ENCODE measurements at places on chromosomes 12 and 14.

- DNase-seq = no peak
These were observed 138.4 kb upstream of the PARP11 start for GRCh38 chr12:4011597-4011996.

GRCh38 chr14:94025720-94026119, 420 bp upstream of the OTUB2 start:
- no peak for DNase-seq

- no peak for DNase-seq
These were observed 886.3 kb upstream of the SEL1L start for GRCh38 chr14:82419933-82420332.

- DNase-seq = no peak
These were observed 314.3 kb upstream of the RTL1 start for GRCh38 chr14:101217616-101218371.

DNA sequence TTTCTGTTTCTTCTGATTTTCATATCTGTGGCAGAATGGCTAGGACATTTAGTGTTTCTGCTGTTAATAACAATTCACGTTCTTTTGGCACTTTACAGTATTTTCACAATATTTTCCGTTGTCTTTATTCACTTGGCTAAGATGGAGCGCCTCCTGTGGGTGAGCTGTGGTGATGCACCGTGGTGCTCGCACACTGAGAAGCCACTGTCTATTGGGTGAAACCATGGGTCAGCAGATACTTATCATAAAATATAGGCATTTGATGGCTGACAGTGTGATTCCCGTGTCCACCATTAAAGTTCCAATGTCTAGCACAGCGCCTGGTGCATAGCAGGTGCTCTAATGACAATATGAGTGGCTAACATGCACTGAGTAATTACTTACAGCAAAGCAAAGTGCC, 141.8 kb downstream of the VRK1 start:
- no peak for DNase-seq

- DNase-seq = no peak
These were observed 3.0 kb downstream of the BMAL2 start for GRCh38 chr12:27335364-27336281.

GRCh38 chr14:100110816-100111215, 45.6 kb downstream of the EVL start:
- DNase-seq = no peak

GRCh38 chr14:77103951-77104350, 5.9 kb downstream of the CIPC start:
- no peak for DNase-seq

GRCh38 chr14:32545506-32546210, 216.6 kb downstream of the AKAP6 start:
- DNase-seq = no peak

DNA sequence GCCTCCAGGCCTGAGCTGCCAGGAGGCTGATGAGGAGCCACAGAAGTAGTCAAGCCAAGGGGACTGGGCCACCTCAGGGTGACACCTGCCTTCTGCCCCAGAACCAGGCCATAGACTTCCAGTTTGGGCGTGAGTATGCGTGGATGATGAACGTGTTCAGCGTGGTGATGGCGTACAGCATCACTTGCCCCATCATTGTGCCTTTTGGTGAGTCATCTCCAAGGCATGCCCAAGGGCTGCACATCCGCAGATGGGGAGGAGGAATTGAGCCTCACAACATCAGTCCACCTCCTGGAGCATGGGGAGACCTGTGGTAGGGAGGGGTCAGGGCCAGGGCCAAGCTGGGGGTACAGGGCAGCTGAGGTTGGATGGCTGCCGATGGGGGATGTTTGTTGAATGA, 22.3 kb downstream of the NGB start:
- no peak for DNase-seq

GRCh38 chr12:128978067-128978466, 124.8 kb downstream of the GLT1D1 start:
- no peak for DNase-seq

- DNase-seq = no peak
These were observed 2.0 kb upstream of the PPP1CC start for GRCh38 chr12:110744601-110745264.

- DNase-seq = no peak
These were observed 20.4 kb downstream of the EIF2B2 start for GRCh38 chr14:75023108-75023507.

DNA sequence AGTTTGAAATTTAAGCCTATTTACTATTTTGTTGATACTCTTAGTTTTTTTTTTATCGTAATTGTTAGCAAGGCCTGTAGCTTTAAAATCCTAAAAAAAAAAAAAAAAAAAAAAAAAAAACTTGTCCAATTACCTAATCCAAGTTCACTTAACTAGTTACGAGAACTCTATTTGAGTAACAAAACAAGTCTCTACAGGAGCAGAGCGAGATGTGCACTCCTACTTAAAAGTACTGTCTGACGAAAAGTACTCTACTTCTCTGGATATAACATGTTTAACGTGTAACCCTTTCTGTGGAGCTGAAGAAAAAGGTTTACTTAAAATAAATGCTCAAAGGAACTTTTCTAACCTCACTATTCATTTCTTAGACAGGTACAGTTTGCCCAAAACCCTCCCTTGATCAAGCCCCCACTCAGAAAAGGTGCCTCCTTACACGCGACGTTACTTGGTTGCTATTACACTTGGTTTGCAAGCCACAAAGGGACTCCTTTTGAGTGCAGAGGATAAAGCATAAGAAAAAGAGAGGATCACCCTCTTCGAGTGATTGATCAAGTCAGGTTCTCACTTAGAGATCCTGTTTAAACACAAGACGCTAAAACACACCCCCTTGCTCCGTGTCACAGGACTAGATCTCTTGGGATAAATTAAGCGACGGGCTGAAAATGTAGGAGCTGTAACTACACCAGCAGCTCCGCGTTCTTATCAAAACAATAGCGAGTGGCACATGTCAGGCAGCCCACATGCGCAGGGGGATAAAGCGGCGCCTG, 2.2 kb downstream of the BAZ1A start:
- DNase-seq = no peak

DNA sequence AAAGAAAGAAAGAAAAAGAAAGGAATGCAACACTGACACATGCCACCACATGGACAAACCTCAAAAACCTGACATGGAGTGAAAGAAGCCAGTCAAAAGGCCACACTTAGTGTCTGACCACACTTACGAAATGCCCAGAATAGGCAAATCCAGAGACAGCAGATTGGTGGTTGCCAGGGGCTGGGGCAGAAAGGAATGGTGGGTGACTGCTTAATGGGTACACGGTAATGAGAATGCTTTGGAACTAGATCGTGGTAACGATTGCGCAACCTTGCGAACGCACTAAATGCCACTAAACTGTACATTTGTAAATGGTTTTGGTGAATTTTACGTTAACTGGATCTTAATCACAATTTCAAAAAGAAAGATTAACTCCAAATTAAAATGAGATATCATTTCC, 39.5 kb downstream of the SCARB1 start:
- DNase-seq = no peak

- DNase-seq = no peak
These were observed 42.2 kb upstream of the KTN1 start for GRCh38 chr14:55537782-55538181.

DNA sequence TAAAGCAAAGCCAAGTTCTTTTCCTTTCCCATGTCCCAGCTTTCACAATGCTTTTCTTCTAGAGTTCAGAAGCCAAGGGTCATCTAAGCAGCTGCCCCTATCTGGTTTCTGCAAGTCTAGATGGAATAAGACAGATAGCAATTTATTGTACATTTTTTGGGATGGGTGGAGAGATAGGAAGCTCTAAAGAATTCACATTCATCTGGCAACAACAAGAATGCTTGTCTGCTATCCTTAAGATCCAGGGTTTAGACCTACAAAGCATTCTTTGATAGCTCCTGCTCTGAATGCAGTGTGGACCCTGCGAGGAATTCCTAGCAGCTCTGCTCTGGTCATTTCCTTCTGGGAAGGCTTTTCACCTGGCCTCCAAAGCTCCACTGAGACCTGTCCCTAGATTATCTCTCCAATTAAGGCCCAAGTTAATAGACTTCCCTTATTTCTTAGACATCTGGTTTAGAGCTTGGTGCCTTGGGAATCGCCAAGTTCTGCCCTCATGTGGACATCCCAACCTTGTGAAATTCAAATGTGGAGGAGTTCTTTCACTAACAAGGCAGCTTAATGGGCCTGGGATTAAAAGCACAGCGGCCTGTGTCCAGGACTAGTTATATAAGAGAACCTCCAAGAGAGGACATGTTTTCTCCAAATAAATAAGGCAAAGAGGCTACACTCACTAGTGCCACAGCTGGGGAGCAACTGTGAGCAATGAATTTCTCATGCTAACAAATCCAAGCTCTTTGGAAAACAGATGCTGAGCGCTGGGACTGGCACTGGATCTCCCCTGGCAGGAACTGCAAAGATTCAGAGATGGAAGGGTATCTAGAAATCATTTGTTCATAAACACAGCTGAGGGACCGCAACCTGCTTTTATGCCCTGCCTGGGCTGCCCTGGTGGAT, 384.5 kb upstream of the DDHD1 start:
- no peak for DNase-seq

DNA sequence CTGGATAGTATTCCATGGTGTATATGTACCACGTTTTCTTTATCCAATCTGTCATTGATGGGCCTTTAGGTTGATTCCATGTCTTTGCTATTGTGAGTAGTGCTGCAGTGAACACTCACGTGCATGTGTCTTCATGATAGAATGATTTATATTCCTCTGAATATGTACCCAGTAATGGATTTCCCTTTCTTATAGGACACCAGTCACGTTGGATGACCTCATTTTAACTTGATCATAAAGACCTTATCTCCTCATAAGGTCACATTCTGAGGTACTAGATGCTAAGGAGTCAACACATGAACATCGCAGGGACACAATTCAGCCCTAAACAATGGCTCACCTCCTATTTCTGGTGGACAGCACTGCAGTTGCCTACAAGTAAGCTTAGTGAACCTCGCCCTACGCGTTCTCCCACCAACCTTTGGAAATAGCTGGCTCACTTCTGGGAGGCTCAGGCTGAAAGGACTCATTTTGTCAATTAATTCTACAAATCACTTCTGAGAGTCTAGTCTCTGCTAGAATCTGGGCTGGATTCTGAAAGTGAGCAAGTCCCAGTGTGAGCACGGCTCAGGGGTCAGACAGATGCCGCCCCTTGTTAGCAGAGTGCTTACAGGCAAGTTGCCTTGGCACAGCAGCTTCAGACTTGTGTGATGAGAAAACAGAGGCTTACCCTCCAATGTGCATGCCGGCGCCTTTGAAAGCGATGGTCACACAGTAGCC, 183.8 kb upstream of the GSC start:
- no peak for DNase-seq

GRCh38 chr14:84929834-84930233, 600.1 kb upstream of the FLRT2 start:
- no peak for DNase-seq
